ENCODE measurements at places on chromosomes 6 and 20. TPM values are rescaled to one million over a fixed set of nuclear protein-coding genes. Genes with fewer than 3 reads are reported as not detected.

GPR31 gene
- polyA plus RNA-seq, result 0.10 TPM

CCN6 gene
- 2.9 TPM for polyA plus RNA-seq

DNA sequence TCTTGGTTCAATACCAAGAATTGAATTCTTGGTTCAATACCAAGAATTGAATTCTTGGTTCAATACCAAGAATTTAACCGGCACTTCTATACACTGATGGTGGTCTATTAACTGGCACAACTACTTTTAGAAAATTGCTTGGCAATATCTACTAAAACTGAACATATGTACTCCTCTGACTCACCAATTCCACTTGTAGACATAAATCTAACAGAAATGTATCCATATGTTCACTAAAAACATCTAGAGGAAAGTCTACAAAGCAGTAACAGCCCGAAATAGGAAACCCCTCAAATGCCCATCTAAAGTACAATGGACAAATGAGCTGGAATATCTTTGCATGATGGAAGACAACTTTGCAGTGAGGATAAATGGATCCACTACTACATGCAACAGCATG is 71.9 kb downstream of the KIF16B start:
- DNase-seq, result no peak

- no peak for DNase-seq
Observed at GRCh38 chr6:158078320-158078719, 89.7 kb downstream of the SERAC1 start.
